NCI-H146 (cell line): ENCODE measurements at places on chromosomes 2 and 18.
A peak's percentile ranks its signal among the peaks of the same experiment; 100 is the strongest.

GRCh38 chr2:43877782-43878464, 39.2 kb downstream of the ABCG8 start:
- DNase-seq: peak; percentile 79

DNA sequence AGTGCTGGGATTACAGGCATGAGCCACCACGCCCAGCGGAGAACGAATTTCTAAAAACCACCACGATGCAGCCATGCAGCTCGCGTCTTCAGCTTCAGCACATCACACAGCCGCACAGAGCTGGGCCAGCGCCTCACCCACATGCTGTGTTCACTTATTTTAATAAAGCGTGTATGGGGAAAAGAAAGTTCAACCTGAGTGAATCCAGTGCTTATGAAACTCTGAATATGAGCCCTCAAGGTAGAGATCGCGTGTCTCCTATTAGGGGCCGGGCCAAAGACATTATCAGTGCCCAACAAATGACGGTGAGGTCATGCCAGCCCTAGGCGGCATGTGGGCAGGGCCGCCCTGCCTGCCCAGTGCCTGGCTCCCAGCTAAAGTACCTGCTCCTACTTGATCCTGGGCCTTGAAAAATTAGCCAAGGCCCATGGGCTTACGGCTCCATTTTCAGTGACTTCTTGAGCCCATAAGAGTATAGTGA, 44.3 kb downstream of the SPRED2 start:
- no peak for DNase-seq

- DNase-seq: no peak
These were observed 17.3 kb upstream of the ARHGAP25 start for GRCh38 chr2:68717305-68717661.

DNA sequence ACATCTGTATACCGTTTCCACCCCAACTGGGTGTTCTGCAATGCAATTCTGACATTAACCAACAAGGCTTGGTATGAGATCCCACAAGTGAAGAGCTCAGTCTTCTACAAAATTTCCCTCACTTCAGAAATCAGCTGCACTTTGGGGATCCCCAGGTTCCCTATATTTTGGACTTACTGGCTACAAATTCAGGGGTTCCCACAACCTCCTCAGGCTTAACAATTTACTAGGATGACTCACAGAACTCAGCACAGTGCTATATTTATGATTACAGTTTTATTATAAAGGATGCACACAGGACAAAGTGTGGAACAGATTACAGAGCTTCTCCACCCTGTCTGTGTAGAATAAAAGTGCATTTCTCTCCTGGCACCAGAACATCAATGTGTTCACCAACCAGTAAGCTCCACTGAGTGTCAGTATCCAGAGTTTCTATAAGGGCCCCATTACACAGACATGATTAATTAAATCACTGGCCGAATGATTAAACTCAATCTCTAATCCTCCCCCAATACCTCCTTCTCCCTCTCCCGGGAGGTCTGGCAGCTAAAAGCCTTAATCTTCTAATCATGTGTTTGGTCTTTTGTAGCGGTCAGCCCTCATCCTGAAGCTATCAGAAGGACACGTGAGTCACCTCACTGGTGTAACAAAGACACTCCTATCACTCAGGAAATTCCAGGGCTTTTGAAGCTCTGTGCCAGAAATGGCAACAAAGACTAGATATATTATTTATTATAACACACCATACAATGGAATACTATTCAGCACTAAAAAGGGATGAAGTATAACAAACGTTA, 84.6 kb downstream of the SLC66A3 start:
- DNase-seq: no peak

- DNase-seq: no peak
These were observed 230.8 kb downstream of the SRBD1 start for GRCh38 chr2:45380131-45380836.
